Cerebellum (tissue), 4 donors: ENCODE measurements at places on chromosomes 7 and 10.

GRCh38 chr10:11663763-11664555 is 52.5 kb upstream of the USP6NL start:
- DNase-seq: no peak

DNA sequence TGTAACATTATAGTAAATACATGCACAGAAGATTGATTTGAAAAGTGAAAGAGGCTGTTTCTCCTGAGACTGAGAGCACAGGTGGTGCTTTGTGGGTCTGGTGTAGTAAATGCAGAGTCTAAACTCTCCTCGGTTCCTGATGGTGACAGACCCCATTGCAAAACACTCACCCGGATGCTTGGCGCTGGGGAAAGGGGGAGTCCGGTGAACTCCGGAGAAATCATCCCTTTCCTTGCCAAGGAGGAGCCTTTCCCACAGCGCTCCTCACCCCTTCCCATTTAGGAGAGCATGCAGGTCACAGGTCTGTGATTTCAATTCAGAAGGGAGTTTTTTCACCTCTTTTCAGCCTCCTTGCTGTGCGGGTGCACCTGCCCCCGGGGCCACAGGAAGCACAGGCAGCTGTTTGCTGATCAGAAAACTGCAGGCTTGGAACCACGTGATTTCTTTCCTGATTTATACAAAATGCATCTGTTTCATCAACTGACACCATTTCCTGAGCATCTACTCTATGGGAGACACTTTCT is 75.6 kb upstream of the LYZL2 start:
- no peak for DNase-seq

DNA sequence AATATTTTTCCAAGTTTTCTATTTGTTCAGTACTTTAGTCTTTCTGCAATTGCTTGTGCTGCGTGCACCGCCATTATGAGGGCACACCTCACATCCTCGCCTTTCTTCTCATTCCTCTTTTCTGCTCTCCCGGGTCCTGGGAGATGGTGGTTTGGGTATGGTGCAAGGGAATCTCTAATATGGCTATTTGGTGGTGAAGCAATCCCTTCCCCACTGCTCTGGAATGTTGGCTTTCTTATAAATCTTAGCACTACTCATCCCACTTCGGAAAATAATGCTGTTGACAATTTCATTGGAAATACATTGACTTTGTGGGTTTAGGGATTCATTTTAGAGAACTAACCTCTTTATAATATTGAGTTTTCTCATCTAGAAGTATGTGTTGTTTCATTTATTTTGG is 1.9 kb upstream of the GCK start:
- DNase-seq: no peak

DNA sequence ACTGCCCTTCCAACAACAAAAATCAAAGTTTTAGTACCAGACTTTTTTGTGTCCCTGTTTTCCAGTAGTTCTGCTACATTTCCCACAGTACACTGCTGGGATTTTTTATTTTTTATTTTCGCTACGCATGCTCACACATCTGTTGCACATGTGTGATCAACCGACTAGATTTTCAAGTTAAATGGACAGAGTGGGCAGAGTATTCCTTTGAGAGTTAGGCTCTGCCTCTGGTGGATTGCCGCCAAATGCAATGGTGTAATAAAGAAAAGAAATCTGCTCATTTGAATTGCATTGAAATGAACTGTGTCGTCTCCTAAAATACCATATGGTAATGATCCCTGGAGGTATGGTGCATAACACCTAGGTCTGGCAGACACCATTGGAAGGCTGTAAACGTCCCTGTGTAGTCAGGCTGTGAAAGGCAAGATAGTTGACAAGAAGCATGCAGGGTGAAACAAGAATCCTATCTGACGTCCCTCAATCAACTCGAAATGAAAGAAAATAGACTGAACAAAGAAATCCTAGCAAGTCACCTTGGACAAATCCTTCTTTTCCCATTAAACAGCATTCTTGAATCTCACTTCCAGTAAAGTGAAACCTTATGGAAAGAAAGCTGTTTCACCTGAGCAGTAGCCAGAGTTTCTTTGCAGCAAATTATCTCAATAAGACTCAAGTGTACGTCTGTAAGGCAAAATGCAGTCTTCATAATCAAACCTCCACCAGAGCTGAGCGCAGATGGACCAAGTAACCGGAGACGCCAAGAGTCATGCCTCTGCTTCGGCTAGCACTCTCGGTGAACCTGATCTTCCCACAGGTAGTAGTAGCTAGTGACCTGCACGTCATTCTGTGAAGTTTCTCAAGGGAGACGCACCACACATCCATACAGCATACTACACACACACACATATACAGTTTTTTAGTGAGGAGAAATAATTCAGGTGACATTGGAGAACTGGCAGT is 357.3 kb downstream of the CRPPA start:
- no peak for DNase-seq

GRCh38 chr7:77327932-77328628 is 88.1 kb downstream of the GSAP start:
- no peak for DNase-seq

DNA sequence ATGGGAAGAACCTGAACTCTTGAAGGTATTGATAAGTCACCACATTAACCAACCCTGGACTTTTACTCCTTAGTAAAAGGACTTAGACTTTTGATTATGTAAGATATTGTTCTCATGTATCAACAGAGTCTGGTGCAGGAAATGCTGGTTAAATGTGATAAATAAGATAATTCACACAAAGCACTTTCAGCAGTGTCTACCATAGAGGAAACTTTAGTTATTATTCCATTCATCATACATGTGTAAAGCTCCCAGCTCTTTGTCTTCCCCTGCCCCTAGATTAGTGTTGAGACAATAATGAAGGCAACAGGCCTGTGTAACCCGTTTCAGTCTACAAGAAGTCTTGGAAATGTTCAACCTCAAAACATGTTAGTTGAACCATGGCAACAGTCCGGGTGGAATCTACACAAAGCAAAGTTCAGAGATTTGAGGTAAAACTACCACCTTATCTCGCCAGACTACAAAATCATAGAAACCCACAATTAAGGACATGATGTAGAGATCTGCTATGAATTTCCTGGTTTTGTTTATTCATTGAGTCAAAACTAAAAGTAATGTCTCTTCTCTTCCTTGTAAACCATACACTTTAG is 109.9 kb upstream of the ADO start:
- no peak for DNase-seq

- DNase-seq: peak; percentile 66
These were observed 1.6 kb downstream of the ATP6V0E2 start for GRCh38 chr7:149875396-149875795.

DNA sequence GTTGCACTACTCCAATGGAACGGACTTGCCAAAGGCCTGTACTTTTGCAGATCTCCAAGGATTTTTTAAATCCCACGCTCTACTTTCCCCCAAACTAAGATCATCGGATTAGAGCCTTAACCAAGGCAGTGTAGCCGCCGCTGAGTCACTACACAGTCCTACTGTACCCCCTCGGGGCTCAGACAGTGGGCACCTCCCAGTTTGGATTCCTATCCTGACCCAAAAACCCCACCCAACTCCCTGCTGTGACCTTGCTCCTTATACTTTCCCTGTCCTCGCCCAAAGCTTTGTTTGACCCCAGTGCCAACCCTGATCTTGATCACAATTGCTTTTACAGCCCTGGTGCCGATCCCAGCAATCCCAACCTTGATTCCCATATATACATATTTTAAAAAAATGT is 17.5 kb upstream of the PLAU start:
- no peak for DNase-seq

DNA sequence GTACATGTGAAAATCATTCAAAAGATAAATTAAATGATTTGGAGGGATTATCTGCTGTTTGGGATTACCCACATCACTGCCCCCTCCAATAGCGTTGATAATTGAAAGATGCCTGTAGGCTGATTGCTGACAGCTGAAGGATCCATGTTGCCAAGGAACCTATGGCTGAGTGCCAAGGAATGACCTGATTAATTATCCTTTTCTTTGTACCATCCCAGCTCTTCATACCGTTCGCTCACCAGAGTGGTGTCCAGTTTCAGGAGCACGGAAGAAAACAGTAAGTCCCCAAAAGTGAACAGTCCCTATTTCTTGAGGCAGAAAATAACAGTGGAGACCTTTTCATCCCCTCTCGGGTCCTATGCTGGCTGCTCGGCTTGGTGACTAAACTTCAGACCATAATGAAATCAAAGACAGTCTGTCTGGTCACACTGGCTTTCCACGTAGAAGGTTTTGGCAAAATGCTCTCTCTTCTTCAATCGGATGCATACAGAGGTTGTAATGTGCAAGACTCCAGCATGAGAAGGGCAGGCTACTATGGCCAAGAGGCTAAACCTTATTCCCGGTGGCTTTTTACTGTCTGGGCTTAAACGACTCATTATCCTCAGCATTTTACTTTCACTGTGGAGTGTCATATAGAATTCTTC is 108.8 kb downstream of the SPAG6 start:
- DNase-seq: no peak

GRCh38 chr7:128084896-128085608 is 53.8 kb upstream of the LRRC4 start:
- no peak for DNase-seq

GRCh38 chr7:47008461-47008860 is 573.5 kb downstream of the TNS3 start:
- DNase-seq: no peak

GRCh38 chr10:43249962-43250614 is 16.8 kb downstream of the RASGEF1A start:
- no peak for DNase-seq

- DNase-seq: no peak
These were observed 534.0 kb downstream of the DNAJB6 start for GRCh38 chr7:157870644-157871290.
